ENCODE measurements at places on chromosomes 12 and 14.
A peak's percentile ranks its signal among the peaks of the same experiment; 100 is the strongest.

GRCh38 chr14:71852181-71852580, 80.0 kb upstream of the RGS6 start:
- H3K4me3 ChIP-seq, result no peak overlapping the region
- no peaks in the 10 kb centered on the region for H3K36me3 ChIP-seq
- no peak overlapping the region for H3K27ac ChIP-seq
- H3K4me1 ChIP-seq, result peaks cover 8% of the 10 kb centered on the region
- no peaks in the 10 kb centered on the region for H3K27me3 ChIP-seq

GRCh38 chr14:89445273-89445973, 28.4 kb upstream of the FOXN3 start:
- peak overlapping the region; percentile 25 for H3K27ac ChIP-seq
- no peaks in the 10 kb centered on the region for H3K27me3 ChIP-seq
- peaks cover 30% of the 10 kb centered on the region for H3K4me1 ChIP-seq
- peak; percentile 29 for DNase-seq
- H3K36me3 ChIP-seq, result no peaks in the 10 kb centered on the region
- H3K4me3 ChIP-seq, result no peak overlapping the region

DNA sequence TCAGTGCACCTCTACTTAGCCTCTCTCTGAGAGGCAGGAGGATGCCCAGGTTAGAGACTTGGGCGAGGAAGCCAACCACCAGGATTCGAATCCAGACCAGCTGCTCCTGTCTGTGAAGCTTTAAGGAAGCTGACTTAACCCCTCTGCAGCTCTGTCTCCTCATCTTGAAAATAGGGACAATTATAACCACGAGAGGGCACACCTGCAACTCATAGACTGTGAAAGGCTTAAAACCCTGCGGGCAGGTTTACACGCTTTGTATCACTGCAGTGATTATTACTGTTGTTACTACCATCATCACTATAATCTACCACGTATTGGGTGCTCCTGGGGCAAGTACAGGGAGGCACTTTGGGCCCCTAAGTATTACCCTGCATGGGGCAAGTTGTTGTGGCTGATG, 379.8 kb downstream of the VRK1 start:
- no peak overlapping the region for H3K27ac ChIP-seq
- DNase-seq, result no peak
- H3K4me1 ChIP-seq, result no peaks in the 10 kb centered on the region

GRCh38 chr12:85156569-85156968, 120.4 kb downstream of the LRRIQ1 start:
- no peak overlapping the region for H3K4me3 ChIP-seq
- no peaks in the 10 kb centered on the region for H3K27me3 ChIP-seq
- no peaks in the 10 kb centered on the region for H3K4me1 ChIP-seq
- no peak overlapping the region for H3K27ac ChIP-seq
- DNase-seq, result no peak

DNA sequence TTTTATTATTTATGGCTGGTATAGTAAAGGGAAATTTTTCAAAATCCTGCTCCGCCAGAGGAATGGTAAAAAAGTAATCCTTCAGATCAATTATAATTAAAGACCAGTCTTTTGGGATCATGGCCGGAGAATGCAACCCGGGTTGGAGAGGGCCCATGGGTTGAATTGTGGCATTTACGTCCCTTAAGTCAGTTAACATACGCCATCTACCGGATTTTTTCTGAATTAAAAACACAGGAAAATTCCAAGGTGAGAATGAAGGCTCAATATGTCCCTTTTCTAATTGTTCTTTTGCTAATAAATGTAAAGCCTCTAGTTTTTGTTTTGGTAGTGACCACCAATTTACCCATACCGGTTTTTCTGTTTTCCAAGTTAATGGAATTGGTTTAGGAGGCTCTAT, 602.8 kb downstream of the ALG10 start:
- H3K27ac ChIP-seq, result no peak overlapping the region
- no peaks in the 10 kb centered on the region for H3K4me1 ChIP-seq
- H3K36me3 ChIP-seq, result no peaks in the 10 kb centered on the region
- H3K4me3 ChIP-seq, result no peak overlapping the region
- H3K27me3 ChIP-seq, result no peaks in the 10 kb centered on the region

GRCh38 chr12:120500581-120500980, 4.7 kb downstream of the DYNLL1 start:
- H3K36me3 ChIP-seq, result peaks cover 62% of the 10 kb centered on the region
- no peak overlapping the region for H3K4me3 ChIP-seq
- peaks cover 22% of the 10 kb centered on the region for H3K4me1 ChIP-seq
- H3K27ac ChIP-seq, result no peak overlapping the region
- H3K27me3 ChIP-seq, result no peaks in the 10 kb centered on the region

GRCh38 chr12:92786045-92786444, 83.3 kb downstream of the PLEKHG7 start:
- no peak overlapping the region for H3K27ac ChIP-seq
- no peaks in the 10 kb centered on the region for H3K27me3 ChIP-seq
- H3K4me1 ChIP-seq, result no peaks in the 10 kb centered on the region
- H3K36me3 ChIP-seq, result peaks cover 16% of the 10 kb centered on the region
- DNase-seq, result no peak

DNA sequence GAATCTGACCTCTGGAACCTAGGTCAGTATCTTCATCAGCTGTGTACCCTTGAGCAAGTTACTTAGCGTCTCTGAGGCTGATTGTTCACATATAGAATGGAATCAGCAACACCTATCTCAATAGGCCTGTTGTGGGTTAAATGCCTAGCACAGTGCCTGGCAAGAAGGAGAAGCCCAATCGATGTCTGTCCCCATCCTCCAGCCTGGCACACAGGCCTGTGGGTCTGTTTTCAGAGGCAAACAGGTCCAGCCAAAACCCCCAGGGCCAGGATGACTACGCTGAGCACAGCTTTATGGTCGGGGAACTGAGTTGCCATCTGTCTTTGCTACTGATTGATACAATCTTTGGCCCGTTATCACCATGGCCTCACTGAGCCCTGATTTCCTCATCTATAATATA, 89.2 kb downstream of the NUAK1 start:
- H3K27ac ChIP-seq, result no peak overlapping the region
- no peaks in the 10 kb centered on the region for H3K36me3 ChIP-seq
- peaks cover 20% of the 10 kb centered on the region for H3K4me1 ChIP-seq
- DNase-seq, result no peak
- no peak overlapping the region for H3K4me3 ChIP-seq

All from tibial artery (tissue), 4 donors.